ENCODE measurements at places on chromosomes 4 and X.

- no peak for DNase-seq
These were observed 691 bp upstream of the USP46 start for GRCh38 chr4:52659722-52660261.

GRCh38 chr4:126583509-126583908, 1049.2 kb upstream of the INTU start:
- no peak for DNase-seq

GRCh38 chr4:37989398-37990260, 29.4 kb downstream of the PTTG2 start:
- DNase-seq = no peak

- DNase-seq = no peak
These were observed 61.7 kb downstream of the NBDY start for GRCh38 chrX:56790778-56791177.

- DNase-seq = no peak
These were observed 29.9 kb upstream of the FOXR2 start for GRCh38 chrX:55593296-55593695.

DNA sequence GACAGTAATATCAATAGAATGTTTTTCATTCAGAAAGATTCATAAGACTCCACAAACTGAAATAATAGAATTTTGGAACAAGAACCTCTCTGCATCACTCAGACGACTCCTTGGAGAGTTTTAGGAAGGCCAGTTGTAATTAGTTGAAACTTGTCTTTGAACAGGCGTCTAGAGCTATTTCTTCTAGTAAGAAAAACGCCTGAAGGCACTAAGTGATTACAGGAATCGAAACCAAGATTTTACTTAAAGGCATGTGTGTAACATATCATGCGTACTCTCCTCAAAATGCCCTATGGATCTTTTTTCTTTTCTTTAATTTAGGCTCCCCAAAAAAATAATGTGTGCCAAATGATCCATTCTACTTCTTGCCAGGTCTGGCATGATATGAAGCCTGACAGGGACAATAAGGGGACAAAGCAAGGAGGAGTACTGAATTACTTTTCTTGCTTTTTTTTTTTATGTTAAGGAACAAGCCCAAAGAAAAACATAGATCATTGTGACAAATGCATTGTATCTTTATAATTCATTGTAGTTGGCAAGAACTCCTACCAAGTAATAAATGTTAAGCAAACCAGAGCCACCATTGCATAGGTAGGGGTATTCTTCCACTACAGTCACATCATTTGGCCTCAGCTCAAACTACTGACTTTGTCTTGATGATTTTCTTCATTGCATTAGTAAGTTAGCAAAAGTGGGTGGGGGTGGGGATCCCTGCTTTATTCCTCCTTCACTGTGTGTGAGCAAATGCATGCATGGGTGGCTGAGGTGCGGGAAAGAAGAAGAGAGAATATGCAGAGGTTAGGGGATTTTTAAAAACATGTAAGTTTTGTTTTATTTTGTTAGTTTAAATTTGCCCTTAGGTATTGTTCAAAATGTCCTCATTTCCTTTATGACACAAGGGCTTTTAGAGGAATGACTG, 79.9 kb upstream of the ATOH1 start:
- no peak for DNase-seq

- DNase-seq = no peak
These were observed 212.7 kb downstream of the CENPC start for GRCh38 chr4:67332627-67333026.

GRCh38 chr4:68267433-68267944, 22.0 kb upstream of the TMPRSS11B start:
- no peak for DNase-seq

DNA sequence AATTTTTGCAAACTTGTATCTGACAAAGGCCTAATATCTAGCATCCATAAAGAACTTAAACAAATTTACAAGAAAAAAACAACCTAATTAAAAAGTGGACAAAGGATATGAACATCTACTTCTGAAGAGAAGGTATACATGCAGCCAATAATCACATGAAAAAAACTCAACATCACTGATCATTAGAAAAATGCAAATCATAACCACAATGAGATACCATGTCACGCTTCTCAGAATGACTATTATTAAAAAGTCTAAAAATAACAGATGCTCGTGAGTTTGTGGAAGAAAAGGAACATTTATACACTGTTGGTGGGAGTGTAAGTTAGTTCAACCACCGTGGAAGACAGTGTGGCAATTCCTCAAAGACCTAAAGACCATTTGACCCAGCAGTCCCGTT, 24.0 kb downstream of the CEP44 start:
- no peak for DNase-seq

All from T-cell (primary cell).